Common myeloid progenitor, CD34-positive (primary cell): ENCODE measurements at places on chromosomes 4 and X.

DNA sequence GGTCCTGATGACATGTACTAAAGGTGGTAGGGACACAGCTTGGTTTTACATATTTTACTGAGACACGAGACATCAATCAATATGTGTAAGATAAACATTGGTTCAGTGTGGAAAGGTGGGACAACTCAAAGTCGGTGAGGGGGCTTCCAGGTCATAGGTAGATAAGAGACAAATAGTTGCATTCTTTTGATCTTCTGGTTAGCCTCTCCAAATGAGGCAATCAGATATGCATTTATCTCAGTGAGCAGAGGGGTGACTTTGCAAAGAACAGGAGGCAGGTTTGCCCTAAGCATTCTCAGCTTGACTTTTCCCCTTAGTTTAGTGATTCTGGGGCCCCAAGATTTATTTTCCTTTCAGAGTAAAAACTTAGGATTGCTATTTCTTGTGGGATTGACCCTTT, 706.9 kb downstream of the GLUD2 start:
- DNase-seq: no peak

DNA sequence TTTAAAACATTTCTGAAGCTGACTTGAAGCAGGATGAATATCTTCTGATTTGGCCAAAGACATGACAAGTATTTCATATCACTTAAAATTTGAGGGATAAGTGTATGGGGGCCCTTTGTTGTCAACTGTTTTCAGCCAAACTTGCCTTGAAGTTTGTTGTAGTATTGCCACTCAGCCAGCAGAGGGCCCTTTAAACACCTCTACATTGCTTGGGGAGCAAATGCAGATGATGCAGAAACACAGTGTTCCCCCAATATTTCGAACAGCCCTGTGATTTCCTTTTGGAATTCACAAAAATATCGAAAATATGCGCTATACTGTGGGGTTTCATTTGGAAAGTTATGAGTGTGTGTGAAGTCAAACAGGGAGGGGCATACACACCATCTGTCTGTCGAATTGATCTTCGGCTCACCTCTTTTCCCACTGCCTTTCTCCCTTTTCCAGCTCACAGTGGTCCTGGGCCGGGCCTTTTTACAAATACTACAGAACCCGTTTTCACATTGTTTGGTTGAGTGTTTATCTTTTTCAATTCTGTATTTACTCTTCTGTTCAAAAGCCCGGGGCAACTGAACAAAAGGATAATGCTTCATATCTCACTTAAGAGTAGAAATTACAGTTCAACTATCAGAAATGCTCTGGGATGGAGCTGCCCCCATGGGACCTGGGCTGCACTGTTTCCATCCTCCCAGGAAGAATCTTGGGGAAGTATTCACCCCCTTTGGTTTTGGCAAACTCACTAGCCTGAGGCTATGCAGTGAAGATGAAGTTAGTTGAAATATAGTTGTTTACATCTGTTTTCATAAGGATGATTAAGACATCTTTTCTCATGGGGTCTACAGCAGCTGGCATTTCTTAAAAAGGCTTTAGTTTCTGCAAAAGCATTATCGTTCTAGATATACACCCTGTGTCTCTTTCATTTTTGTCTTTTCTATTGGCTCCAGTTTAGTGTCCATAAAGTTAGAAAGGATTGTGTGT, 137.6 kb downstream of the EGF start:
- DNase-seq: peak; percentile 69

GRCh38 chr4:146522869-146523205, 1.1 kb upstream of the SLC10A7 start:
- DNase-seq: peak; percentile 69

GRCh38 chr4:64399313-64400109, 9.7 kb downstream of the TECRL start:
- no peak for DNase-seq

GRCh38 chr4:126526335-126526734, 1106.4 kb upstream of the INTU start:
- DNase-seq: no peak

DNA sequence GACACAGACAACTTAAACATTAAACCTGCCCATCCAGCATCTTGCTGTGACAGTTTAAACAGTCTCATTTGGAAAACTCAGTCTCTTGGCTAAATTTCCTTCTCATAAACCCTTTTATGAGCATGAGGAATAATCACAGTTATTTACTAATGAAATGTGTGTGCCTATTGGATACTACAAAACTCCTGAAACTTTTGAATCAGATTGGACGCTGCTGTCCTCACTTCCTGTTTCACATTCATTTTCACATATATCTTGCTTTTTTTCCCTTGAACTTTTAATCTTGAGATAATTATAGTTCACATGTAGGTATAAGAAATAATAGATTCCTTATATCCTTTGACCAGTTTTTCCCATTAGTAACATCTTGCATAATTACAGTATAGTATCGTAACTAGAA, 111.7 kb downstream of the CDKL5 start:
- DNase-seq: no peak

DNA sequence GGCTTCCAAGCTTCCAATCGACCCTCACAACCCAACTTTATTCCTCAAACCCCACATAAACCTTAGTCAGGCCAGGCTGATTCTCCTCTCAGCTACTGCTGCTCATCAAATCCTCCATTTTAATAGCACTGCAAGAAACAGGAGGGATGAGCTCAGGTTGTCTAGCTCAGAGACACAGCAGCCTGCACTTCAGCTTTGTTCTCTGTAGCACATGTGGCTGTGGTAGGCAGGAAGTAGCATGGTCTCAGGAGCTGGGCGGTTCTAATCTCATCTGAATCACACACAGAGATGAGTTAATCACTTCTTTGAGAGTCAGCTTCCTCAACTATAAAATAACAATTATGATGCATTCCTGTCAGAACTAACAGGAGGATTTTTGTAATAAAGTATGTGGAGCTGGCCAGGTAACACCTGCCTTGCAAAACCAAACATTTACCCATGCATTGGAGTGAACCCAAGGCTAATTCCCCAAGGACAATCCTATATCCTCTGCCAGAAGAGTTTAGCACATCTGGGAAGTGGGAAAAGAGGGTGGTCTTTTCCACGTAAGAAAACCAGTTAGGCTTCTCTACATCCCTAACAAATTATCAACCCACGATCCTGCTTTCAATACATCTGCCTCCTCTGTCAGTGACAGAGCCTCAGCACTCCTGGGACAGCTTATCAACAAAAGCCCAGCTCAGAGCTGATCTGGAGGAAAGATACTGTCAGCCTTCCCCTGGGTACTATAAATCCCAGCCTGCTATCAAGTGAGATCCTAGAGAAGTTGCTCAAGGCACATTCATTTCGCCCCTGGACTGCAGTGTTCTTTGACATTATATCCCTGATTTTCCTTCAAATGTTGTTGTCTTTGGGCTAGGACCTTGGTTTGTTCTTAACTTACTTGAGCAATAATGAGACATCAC, 32.8 kb downstream of the ELOVL6 start:
- DNase-seq: peak; percentile 82

DNA sequence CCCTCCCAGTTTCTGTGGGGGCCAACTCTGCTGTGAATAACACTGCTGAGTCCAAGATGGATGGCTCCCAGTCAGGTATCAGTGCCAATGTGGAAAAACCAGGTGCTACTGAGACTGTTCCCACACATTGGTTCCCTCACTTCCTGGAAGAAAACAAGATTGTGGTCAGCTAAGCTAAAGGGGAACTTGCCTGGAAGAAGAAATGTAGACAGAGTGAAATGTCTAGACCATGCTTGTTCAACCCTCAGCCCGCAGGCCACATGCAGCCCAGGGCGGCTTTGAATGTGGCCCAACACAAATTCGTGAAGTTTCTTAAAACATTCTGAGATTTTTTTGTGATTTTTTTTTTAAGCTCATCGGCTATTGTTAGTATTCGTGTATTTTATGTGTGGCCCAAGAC, 28.6 kb upstream of the UTP14A start:
- no peak for DNase-seq

GRCh38 chr4:185011408-185011807, 6.9 kb upstream of the HELT start:
- DNase-seq: peak; percentile 50

- DNase-seq: peak; percentile 27
These were observed 88.0 kb upstream of the CBR4 start for GRCh38 chr4:169098054-169098497.

GRCh38 chr4:102139932-102140331, 205.3 kb downstream of the SLC39A8 start:
- no peak for DNase-seq

GRCh38 chrX:41335198-41335957, 1.4 kb downstream of the DDX3X start:
- peak; percentile 79 for DNase-seq

DNA sequence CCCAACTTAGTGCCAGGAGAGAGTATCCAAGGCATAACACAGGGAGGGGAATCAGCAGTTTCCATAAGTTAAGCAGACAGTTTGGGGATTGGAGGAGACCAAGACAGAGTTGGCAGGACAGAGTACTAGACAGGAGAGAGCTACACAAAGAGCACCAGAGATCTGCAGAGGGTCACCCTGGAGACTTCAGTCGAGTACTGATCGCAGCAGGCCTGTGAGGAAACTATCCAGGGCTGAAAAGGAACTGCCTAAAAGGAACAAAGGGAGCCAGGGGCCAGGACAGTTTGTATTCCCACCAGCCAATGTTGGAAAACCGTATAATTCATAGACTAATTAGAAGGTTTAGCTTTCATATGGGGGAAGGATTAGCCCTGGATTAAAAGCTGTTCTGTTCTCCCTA, 80.6 kb upstream of the ENPP6 start:
- DNase-seq: no peak

- DNase-seq: no peak
These were observed 51.7 kb downstream of the RPGR start for GRCh38 chrX:38275615-38276014.

DNA sequence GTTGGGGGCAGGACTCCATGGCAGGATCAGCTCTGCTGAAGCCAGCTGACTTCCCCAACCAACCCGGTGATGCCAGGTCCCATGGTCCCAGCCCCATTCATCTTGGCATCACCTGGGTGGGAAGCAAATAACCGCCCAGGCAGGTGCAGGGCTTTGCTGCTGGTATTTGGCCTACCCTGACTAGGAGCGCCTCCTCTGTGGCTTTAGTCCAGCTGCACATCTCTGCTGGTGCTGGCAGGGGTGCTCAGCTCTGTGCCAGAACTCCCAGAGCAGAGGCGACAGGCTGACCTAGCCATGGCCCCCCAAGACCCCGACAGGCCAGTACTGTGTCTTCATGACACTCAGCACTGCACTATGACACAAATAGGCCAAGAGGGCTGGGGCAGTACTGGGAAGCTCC, 64.4 kb downstream of the STARD8 start:
- no peak for DNase-seq

DNA sequence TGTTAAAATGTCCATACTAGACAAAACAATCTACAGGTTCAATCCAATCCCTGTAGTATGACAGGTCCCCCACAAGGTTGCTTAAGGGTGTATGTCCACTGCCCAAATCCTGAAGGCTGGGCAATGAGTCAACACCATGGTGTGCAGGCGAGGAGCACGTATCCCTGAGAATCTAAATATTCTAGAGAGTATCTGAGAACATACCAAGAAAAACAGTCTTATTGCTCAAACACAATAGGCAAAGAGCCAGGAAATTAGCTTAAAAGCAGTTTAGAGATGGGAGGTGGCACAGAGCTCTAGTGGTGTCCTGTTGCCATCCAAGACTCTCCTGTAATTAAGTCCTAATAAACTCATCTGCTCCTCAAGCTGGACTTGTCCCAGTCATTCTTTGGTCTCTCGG, 37.0 kb downstream of the RCHY1 start:
- no peak for DNase-seq

GRCh38 chr4:73036123-73036522, 33.4 kb downstream of the COX18 start:
- DNase-seq: no peak

GRCh38 chr4:187940299-187940698, 55.3 kb upstream of the ZFP42 start:
- DNase-seq: no peak

- peak; percentile 61 for DNase-seq
These were observed 13.8 kb upstream of the ENOX2 start for GRCh38 chrX:130916636-130917422.
